ENCODE measurements at places on chromosomes 3 and 15.

DNA sequence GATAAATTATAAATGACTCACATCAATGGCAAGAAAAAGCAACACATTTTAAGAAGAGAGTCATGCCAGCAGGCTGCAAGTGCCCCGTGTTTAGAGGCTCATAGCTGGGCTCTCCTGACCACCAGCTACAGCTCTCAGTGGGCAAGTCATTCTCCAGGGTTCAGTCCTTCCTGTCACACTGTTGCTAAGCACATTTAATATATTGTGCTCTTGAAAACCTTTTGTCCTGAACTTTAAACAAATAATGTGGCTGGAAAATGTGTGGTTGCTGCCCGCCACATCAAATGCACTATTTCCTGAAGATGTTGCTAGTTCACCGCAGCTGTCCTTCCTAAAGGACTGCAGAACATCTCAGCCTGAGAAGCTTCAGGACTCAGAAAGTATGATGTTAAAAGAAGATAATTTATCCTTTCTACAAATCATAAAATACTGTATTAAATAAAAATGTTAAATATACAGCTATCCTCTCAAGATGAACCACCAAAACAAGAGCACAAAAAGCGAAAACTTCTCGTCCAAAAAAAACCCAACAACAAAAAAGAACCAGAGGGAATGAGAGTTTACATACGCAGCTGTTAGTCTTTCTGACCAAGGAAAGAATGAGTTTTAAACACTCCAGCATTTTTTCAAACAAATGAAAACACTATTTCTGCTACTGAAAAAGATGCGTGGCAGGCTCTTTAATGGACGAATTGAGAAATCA lies 951 bp downstream of the TARS3 start:
- DNase-seq = no peak

GRCh38 chr3:140552403-140552802 lies 125.5 kb upstream of the TRIM42 start:
- peak; percentile 38 for DNase-seq

DNA sequence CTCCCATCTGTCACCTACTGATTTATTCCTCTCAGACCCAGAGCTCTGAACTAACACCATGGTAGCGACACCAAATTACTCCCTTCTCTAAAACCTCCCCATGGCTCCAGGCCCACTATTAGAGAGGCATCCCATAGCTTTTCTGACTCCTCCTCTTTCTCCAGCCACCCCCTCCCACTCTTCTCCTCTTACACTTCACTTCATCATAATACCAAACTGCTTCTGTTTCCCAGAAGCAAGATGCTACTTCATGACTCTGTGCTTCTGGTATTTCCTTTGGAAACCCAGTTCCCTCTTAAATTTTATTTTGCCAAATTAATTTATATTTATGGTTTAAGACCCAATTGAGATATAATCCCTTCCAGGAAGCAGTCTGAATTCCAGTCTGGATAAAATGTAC lies 465.1 kb upstream of the PDZRN3 start:
- no peak for DNase-seq

DNA sequence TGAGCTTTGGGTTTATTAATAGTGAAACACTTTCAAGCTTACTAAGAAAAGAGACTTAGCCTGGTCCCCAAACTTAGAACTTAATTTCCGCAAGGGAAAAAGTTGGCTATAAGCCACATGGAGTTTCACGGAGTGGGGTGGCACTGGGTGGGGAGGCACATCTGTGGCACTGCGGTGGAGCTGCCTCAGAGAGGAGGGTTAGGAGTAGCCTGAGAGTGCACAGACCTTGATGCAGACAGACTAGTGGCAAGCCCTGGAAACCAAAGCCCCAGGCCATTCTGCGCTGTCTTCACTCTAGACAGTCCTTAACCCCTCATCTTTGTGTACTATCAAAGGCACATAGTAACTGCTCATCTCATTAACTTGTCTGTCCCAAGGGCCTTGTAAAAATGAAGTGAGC lies 22.0 kb downstream of the CXCR6 start:
- no peak for DNase-seq

DNA sequence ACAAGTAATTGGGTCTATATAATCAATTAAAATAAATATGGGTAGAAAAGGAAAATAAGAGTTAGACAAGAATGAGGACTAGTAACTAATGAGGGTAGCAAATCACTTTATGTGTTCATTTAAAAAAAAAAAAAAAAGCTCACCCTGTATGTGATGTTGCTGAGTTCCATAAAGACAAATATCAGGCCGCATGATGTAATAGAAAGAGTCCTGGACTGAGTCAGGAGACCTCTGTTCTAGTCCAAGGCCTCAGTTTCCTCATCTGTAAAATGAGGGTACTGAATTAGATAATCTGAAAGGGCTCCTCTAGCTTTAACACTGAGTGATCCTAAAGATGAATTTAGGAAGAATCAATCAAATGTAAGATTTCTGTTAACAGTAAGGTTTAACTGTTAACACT lies 117.6 kb downstream of the TBL1XR1 start:
- no peak for DNase-seq

DNA sequence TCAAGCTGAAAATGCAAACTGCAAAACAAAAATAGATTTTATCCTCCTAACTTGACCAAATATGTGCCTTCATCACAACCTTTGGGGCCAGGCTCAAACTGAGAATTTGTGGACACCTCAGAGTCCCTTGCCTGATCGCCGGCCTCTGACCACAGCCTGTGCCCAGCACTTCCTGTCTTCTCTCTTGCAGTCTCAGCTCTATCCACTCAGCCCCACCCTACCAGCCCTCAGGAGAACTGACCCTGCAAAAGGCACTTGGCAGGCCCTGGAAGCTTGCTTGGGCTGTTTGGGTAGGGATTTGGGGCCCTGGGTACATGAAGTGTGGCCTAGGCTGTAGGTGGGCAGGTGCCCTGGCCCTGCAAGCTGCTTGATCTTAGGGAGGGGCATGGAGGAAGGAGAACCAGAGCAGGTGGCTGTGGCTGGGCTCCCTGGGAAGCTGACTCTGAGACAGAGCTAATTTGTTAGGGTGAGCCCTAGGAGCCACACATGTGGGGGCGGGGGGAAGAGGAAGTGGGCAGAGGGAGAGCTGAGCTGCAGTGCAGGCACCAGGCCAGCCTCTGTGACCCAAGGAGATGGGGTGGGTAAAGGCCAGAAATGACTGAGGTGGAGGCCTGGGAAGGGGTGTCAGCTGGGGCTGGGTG lies 8.6 kb downstream of the CLEC3B start:
- DNase-seq = no peak

- peak; percentile 62 for DNase-seq
Measured at GRCh38 chr15:63178034-63178433, 11.4 kb upstream of the RAB8B start.

Measured in mesendoderm (in vitro differentiated cells).